Retinal pigment epithelial cell (primary cell): ENCODE measurements at places on chromosomes 5 and 9.

GRCh38 chr5:172918421-172919371, 40.5 kb upstream of the RPL26L1 start:
- no peak for DNase-seq

DNA sequence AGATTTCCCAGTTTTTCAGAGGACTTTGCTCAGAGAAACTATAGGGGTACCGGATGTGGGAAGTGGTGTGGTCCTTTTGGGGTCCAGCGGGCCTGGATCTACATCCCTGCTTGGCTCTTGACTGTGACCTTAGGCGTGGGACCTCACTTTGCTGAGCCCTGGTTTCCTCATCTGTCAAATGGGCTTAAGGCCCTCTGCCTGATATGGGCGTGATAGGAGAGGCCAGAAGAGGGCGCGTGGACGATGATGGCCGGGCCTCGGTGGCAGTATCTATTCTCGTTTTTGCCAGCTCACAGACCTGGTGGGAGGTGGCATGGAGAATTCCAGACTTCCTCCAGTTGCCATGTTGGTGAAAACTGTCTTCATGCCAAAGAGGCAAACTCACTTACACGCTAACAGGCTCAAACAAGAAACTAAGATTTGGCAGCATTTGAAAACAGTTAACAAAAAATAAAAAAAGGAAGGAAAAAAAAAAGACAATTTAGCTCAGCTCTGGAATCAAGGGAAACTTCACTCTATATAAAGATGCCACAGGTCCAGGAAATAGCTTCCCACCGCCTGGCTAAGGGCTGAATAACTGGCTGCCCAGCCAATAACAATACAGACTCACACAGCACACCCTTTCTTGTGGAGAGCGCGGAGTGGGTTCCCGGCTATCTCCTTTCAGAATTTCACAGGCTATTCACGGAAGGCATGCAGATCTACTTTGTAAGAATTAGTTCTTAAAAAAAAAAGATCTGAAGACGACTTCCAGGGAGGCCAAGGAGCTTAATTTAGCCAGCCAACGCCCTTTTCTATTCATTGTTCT, 1.7 kb downstream of the SH3PXD2B start:
- no peak for DNase-seq

DNA sequence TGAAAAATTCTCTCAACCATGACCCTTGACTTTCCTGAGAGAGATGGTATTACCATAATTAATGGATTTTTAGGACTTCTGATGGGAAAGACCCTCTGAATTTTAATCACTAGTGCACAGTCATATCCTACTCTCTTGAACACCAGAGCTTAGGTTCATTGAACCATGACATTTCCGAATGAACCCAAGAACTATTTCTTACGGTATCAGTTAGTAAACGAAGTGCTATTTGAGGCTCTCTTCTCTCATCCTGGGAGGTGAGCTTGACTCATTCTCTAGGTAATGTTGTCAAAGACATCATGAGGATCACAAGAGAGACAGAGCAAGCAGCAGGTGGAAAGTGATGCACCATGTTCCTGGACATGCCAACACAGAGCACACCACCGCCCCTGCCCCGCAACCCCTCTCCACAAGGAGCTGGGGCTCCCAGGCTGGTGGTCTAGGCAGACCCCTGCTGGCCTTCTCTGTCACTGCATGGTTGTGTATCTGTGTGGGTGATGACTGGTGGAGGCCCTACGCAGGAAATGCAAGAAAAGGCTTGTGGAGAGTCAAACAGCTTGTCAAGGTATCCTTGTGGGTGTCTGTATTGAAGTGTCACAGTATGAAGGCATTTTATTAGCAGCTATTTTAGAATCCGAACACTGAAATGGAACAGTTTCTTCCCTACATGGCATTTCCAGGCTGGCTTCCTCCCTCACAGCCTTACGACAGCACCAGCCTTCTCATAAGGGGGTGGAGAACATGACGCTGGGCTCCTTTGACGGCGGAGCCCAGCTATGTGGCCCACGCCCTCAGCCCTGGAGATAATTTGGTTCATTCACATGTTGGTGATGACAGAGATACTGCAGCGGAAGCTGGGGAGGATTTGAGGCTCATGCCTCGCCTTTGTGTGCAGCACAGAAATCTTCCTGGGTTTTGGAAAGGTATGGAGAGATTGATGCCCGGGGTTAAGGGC, 297.6 kb downstream of the NTRK2 start:
- DNase-seq = no peak

- DNase-seq = no peak
Observed at GRCh38 chr5:90982576-90982975, 400.5 kb downstream of the ARRDC3 start.

DNA sequence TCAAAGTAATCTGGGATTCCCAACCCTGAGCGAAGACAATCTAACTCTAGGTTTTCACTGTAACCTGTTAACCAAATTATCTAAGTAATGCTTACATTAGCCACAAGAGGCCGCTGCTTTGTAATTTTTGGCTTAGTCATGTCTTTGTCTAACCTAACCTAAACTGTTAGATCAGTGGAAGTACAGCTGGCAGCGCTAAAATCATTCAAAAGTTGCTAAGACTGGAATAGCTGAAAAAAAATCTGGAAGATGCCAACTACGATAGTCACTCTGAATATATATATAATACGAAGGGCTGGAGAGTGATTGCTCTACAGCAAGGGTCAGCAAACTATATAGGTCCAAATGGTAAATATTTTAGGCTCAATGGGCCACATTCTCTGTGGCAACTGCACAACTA, 60.2 kb downstream of the FBXO38 start:
- DNase-seq = no peak

DNA sequence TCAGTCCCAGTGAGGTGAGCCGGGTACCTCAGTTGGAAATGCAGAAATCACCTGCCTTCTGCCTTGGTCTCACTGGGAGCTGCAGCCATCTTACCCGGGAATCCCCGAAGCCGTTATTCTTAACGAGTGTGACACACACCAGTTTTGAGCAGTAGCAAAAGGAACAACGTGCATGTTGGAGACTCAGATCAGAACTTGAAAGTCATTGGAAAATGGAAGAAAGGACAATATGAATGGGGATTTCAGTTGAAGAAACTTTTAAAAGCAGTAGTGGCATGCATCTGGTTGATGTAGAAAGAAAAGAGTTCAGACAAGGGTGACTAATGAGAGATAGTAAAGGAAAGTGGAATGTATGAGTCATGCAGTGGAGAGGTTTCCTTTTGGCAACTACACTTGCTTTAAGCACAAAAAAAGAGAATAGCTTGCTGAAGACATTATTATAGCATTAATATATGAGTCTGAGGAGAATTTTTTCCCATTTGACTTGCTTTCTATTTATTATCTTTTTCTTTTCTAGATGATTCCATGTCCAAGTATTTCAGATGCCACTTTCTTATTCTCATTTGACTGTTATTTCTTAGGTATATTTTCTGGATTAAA, 44.4 kb upstream of the ANKDD1B start:
- peak; percentile 63 for DNase-seq

DNA sequence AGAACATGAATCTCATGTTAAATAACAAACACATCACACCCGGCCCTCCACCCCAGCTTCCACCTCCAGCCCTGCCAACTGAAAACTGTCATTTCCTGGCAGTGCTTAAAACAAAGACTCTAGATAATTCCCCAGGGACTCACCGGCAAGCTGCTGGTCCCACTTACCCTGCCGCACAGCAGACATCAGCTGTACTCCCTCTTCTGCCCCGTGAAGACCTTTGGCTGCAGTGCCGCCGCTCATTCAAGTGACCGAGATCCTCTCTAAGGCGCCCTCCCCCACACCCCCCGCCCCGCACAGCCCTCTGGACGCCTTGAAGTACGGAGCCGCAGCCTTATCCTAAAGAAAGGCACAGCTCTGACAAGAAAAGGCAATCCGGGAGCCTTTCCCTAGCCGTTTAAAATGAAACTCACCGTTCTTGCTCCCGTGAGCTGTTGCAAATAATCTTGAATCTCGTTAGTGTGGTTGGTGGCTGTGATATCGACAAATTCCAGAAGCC, 434 bp downstream of the GLRX start:
- DNase-seq = no peak

GRCh38 chr5:35741971-35742370, 114.7 kb upstream of the IL7R start:
- DNase-seq = no peak

DNA sequence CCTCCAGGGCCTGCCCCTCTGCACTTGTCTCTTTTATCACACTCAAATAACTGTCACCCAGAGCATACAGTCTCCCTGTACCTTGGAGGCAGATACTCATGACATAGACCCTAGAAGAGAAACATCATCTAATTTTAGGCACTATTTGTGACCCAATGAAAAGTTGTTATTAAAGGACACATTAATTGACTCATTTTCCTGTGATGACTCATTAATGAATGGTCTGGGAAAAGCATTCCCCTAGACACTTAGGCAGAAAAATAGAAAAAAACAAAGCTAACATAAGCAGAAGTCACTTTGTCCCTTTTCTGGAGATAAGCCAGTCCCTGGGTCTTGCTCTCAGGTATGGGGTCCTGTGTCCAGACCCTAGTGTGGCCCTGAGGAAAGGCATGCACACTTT, 15.0 kb downstream of the TRPC7 start:
- no peak for DNase-seq

DNA sequence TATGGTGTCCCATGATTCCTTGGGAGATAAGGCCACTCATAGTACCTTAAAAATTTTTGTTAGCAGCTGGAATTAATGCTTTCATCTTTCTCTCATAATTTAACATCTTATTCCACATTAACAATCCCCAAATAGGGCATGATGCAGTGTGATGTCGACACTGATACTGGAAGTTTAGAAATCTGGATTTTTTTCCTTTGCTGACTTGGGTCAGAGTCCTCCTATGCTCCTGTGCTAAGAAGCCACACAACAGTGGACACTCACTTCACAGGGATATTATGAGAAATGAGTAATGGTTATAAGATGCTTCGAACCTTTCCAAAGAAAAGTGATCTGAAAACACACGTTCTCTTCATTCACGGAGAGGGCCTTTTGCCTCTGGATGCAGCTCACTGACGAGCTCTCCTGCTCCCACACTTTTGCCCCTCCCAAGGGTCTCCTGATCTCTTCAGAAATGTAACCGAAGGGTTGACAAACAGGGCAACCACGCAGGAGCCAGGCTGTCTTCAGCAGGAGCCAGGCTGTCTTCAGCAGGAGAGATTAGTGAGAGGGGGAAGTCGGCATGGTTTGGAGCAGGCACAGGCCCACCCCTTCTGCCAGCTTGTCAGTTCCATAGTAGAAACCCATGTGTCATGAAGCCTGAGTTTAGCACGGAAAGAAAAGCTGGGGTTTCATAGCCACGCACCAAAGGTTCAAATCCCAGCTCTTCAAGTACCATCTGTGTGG, 247.8 kb downstream of the AOPEP start:
- peak; percentile 67 for DNase-seq

DNA sequence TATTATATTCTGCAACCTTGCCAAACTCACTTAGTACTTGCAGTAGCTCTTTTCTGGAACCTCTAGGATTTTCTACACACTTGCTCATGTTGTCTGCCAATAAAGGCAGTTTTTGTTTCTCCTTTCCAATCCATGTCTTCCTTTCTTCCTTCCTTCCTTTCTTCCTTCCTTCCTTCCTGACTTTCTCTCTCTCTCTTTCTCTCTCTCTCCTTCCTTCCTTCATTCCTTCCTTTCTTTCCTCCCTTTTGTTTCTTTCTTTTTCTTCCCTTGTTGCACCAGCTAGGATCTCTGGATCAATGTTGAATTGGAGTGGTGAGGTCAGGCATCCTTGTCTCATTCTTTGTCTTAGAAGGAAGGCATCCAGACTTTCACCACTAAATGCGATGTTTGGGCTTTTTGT, 12.5 kb downstream of the ADGRD2 start:
- DNase-seq = no peak

DNA sequence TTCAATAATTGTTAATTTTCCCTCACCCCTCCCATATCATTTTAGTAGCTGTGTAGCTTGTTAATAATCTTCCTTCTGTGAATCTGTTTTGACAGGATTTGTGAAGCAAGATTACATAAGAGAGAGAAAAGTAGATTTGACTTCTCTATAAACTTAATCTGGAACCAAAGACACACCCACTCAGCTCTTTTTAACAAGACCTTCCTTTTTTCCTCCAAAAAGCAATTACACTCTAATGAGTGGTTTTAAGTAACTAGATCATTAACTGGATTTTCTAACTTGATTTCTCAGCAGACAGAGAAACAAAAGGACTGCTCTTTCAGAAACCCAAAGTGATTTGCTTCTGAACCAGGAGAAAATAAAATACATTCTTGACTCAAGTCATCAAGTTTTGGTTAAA, 21.9 kb downstream of the RFK start:
- DNase-seq = no peak

GRCh38 chr9:12988258-12988657, 213.4 kb downstream of the LURAP1L start:
- no peak for DNase-seq

DNA sequence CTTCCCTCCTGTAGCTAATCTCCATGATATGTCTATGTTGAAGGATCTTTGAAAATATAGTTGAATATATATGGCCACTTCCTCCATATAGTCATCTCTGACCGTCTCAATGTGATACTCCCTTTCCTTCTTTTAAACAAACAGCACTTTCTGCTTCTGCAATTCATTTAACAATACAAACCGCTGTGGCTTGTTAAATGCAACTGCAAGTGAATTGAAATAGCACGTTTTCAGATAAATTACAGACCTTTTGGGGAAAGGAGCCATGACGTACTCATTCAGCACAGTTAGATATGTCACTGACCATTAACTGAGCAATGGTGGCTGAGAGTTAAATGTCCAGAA, 82.5 kb downstream of the FBXO38 start:
- no peak for DNase-seq

GRCh38 chr9:88106492-88106891, 31.8 kb downstream of the SPATA31C2 start:
- DNase-seq = no peak

- no peak for DNase-seq
Observed at GRCh38 chr9:135098400-135099105, 11.1 kb downstream of the OLFM1 start.

- no peak for DNase-seq
Observed at GRCh38 chr9:94026816-94027215, 57.4 kb upstream of the PTPDC1 start.

DNA sequence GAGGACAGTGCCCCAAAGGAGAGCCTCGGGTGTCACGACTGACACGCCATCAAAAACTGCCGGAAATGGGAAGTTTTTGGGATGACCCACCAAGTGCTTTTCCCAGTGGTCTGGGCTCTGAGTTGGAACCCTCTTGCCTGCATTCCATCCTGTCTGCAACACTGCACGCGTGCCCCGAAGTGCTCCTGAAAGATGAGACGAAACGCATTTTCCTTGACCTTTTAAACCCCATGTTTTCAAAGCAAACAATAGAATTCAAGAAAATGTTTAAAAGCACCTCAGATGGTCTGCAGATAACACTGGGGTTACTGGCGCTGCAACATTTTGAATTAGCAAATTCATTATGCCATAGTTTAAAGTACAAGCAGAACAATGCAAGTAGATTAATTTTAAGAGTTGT, 92.9 kb downstream of the ANKRD18A start:
- DNase-seq = no peak

DNA sequence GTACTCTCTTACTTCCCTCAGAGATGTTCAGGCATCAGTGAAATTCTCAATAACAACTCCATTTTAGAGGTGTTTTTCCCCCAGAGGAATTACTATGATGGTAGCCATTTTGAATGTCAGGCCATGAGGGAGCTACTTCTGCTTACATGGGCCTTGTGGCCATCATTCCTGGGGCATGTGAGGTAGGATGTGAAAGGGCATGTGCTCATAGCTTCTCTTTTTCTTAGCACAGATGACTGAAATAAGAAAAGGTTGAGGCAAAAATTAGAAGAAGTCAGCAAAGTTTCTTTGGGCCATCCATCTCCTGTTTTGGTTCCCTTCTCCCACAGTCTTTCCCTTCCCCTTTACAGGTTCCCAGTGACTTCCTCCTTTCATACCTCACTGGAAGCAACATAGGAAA, 68.8 kb downstream of the FEM1C start:
- no peak for DNase-seq

- DNase-seq = no peak
Observed at GRCh38 chr9:137955224-137955570, 77.6 kb downstream of the CACNA1B start.
